ENCODE measurements at places on chromosomes 13 and 19.

- DNase-seq = no peak
Measured at GRCh38 chr19:12802267-12803106, 618 bp downstream of the THSD8 start.

DNA sequence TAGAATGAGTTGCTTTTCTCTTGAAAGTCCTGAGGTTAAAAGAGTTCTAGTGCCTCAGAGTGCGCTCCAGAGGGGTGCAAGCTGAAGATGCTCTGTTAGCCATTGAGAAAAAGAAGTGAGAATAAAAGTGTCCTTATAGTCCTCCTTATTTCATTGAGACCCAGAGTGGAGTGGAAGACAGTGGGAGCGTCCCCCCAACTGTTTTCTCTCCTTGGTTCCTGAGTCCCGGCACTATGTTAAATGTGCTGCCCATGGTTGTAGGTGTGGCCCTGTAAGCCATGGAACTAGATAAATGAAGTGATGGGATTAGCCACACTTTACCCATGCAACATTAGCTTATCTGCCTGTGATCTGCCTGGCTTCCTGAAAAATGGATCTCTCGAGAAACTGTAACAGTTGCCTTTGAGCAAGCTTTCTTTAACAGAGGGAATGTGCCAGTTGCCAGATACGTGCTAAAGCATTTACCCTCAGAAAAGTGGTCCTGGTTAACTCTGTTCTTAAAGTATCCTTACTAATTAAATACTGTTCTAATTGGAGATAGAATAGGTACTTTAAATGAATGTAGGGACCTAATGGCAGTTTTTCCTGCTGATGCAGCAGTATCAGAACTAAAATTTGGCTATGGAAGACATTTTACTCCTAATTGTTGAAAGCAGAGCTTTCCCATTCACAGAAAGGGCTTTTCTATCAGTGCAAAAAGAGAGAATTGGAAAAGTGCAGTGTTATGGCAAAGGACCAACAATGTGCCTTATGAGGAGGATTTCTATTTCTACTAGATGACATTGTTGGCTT is 21.4 kb upstream of the PSG9 start:
- no peak for DNase-seq

- DNase-seq = no peak
Measured at GRCh38 chr13:33543631-33544265, 258.2 kb upstream of the STARD13 start.

- no peak for DNase-seq
Measured at GRCh38 chr13:25281193-25281934, 5.9 kb downstream of the MTMR6 start.

Measured in NCI-H510A (cell line).